Activated CD4-positive, alpha-beta T cell treated with anti-CD3 and anti-CD28 coated beads for 24 hours (primary cell): ENCODE measurements at places on chromosomes 1 and 21.
A peak's percentile ranks its signal among the peaks of the same experiment; 100 is the strongest.

GRCh38 chr21:14383596-14384180, 742 bp upstream of the HSPA13 start:
- no peak for DNase-seq

- no peak for DNase-seq
Observed at GRCh38 chr1:7760245-7760644, 10.9 kb upstream of the VAMP3 start.

DNA sequence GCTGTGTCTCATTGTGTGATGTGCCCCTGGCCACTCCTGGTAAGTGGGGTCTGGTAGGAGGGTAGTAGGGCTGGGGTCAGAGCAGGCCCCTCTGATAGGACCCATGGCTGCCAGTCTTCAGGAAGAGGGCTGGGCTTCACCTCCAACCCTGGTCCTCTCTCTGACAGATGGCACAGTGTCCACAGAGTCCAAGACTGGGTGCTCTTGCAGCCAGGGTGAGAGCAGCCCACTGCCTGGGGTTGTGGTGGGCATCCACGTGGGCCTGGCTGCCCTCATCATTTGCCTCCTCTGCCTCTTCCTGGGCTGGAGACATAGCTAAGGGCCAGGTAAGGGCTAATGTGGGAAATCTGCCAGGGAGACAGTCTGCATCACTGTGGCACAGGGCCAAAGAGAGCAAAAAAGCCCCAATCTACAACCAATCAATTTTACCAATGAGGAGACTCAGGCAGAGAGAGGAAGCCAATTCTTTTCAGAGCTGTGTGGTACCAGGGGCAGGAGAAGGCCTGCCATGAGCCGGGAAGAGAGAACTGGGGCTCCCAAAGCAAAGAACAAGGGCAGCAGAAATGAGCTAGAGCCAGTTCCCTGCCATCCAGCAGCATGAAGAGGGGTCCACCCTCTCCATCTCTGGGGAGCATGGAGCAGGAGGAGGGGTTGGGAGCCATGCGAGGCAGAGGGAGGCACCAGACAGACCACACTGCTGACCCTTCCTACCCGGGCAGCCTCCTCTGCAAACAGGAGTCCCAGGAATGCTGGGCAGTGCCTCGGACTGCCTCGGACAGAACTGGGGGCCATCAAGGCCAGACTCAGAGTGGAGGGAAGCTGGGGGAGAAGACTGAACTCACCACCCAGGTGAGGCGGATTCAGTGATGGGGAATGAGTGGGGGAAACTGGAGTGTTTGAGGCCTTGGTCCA, 26.8 kb downstream of the SLC27A3 start:
- DNase-seq, result no peak

- no peak for DNase-seq
Observed at GRCh38 chr1:52574594-52574993, 21.7 kb upstream of the TUT4 start.

DNA sequence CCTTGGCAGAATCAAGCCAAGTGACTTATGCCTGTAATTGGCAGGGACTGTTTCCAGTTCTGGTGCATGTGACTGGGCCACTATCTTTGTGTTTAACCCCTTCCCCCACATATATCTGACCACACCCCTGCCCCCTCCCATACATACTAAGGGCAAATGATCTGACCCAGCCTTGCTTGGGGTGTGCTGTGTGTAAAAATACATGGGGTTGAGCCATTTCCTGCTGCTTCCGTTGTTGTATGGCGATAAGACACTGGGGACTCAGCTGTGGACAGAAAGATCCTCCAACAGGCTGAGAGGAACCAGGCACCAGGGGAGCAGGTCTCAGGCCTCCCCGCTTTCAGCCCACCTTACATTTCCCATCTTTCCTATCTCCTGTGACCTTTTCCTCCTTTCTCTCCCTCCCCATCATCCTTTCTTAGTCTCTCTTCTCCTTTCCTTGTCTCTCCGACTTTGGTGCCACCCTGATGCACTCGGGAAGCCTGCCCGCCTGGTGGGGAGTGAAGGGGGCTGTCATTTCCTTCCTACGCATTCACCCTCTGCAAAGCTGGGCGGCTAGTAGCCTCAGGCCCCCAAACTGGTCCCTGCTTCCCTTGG, 39.7 kb downstream of the TMCC2 start:
- DNase-seq, result no peak

DNA sequence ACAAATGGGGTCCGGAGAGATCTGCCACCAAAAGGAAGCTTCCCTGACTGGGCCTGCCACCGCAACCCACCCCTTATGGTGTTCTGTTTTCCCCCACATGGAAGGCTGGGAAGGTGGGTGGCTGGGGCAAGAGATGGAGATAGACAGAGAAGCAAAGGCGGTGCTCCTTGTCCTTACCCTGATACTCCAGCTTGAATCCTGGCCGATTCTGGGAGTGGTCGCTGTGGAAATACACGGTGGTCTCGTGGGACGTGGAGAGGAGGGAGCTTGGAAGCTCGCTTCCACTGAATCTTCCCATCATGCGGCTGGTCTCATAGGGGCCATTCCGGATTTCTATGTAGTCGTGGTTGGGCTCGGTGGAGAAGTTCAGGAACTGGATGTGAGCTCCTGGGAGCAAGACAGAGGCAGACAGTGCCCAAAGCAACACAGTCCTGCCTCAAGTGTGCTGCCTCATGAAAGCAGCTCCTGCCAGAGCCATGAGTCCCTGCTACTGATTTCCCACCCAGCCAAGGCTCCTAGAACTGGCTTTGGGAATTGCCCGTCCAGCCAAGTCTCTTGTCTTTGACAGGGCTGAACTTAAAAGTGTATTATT, 138.5 kb downstream of the ZSCAN20 start:
- no peak for DNase-seq

- no peak for DNase-seq
Observed at GRCh38 chr1:16126160-16126559, 29.7 kb downstream of the EPHA2 start.

GRCh38 chr1:225662155-225662554, 9.2 kb upstream of the ENAH start:
- DNase-seq, result no peak

GRCh38 chr21:45306832-45307571, 19.3 kb upstream of the POFUT2 start:
- no peak for DNase-seq

- no peak for DNase-seq
Observed at GRCh38 chr1:48107516-48107915, 110.3 kb upstream of the TRABD2B start.

DNA sequence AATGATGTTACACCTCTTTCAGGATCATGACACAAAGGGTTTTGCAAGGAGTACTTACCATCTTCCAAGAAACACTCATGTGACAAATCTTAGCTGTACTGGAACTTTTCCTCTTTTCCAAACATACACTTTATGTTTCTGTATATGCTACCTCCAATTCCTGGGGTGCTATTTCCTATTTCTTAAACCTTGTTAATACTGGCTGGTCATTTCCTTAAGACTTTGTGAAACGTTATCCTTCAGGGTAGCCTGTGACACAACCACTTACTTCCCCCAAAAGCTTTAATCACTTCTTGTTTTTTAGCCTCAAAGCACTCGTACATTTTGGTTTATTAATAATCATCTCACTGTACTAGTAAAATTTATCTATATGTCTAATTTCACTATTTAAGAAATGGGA, 39.4 kb downstream of the OR10Z1 start:
- no peak for DNase-seq

GRCh38 chr1:228668553-228669241, 66.6 kb upstream of the RHOU start:
- no peak for DNase-seq

GRCh38 chr1:183360473-183360872, 57.7 kb downstream of the NMNAT2 start:
- DNase-seq, result no peak

GRCh38 chr1:19360016-19360415, 47.9 kb downstream of the SLC66A1 start:
- DNase-seq, result no peak

DNA sequence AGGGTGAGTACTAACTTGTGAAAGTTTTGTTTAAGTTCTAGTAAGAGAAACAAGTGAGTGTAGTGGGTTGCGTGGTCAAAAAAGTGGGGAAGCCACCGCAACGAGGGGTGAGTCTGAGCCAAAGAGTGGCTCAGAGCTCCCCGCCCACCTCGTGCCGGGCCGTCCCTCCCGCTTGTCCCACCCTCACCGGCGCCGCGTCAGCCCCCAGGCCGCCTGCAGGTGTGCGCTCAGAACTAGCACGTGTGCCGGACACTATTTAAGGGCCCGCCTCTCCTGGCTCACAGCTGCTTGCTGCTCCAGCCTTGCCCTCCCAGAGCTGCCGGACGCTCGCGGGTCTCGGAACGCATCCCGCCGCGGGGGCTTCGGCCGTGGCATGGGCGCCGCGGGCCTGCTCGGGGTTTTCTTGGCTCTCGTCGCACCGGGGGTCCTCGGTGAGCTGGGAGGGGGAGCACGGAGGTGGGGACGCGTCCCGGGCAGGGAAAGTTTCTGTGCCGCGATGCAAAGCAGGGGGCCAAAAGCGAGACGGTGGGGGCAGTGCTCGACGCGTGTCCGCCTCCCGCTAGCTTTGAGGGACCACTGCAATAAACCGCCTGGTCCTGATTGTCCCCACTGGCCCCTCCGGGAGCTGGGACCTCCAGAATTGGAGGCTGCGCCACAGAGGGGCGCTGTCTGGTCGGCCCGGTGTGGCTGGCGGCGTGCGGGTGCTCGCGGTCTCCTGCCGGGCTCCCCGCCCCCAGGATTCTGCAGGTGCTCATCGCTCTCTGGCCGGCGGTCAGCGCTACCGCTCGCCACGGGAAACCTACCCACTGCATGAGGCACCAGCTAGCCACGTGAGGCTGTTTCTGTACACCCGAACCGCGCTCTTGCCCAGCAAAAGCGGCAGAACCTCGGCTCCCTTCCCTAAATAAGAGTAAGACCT, at the start of gene CR2:
Gene CR2, plus strand, starts transcription at position 283 of the 919 bp plus-strand sequence. Its CDS starts 91 bp downstream, at position 374.
- DNase-seq, result peak; percentile 21

GRCh38 chr1:181251713-181252075, 163.2 kb downstream of the IER5 start:
- no peak for DNase-seq

DNA sequence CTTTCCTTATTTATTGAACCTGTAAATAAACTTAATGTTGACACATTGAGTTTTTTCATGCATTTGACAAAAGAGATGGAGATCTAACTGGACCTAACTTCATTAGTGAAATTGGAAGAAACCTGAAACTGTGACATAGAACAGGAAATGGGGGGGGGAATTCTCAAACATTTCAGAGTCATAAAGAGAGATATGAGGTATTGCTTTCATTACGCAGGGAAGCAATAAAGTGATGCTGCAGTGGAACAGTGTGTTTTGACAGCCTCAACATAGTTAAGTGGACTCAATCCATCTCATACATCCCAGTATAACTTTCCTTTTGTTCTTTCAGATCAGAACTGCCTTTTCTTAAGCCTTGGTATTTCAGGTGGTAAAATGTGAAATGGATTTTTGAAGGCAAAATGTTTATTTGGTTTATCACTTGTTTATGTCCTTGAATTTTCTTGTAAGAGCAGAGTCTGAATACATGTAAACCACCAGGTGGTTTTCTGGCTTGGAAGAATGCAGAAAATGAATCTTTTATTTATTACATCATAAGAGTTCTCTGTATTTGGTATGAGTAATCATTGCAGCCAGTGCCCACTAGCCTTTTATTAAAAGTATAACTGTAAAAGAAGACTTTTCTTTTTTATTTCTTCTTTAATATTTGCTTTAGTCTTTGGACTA, 132.5 kb downstream of the ZNF326 start:
- no peak for DNase-seq

GRCh38 chr1:232880354-232880753, 70.1 kb upstream of the NTPCR start:
- no peak for DNase-seq
